ENCODE measurements at places on chromosomes 7 and 10.

DNA sequence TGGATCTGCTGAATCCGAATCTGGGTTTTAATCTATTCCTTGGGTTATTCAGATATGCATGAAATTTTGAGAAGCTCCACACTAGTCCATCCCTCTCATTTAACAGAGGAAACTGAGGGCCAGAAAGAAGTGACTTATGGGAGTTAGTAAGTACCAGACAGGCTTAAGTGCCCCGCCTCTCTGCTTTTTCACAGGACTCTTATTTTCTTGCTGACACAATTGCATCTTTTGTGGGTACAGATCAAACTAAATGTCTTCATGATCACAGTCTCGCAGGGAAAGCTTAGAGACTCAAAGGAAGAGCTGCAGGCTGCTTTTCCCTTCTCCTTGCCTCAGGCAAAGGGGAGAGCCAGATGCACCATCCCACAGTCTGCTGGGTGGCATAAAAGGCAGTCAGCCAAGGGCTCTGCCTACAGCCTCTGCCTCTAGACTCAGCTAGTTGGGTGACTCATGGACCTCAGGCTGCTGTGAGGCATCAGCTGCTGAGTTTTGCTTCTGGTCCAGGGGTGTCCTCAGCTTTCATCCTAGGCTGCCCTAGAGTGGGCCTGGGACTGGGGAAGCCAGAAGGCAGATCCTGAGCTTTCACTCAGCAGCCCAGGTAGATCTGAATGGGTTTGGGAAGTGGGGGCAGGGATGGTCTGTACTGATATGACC is 11.6 kb downstream of the GOLGA7B start:
- no peak for DNase-seq

- DNase-seq = no peak
Observed at GRCh38 chr10:8133146-8133545, 78.7 kb downstream of the GATA3 start.

DNA sequence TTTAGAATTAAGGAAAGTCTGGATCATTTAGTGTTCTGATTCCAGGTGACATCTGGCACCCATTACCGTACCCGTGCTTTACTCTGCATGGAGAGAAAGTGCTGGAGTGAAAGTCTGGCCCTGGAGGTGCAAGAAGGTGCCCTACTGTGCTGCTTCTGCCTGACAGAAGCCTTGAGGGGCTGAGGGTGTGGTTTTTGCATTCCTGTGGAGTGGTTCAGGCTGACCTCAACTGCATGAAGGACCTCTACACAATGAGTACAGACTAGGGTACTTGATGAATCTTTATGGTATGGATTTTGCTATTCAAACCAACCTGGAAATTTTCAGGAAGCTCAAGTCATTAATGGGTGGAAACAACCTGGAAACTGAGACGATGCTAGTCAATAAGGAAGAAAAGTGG is 45.1 kb upstream of the GSAP start:
- DNase-seq = no peak

GRCh38 chr7:37476428-37476827 is 27.8 kb upstream of the ELMO1 start:
- no peak for DNase-seq

DNA sequence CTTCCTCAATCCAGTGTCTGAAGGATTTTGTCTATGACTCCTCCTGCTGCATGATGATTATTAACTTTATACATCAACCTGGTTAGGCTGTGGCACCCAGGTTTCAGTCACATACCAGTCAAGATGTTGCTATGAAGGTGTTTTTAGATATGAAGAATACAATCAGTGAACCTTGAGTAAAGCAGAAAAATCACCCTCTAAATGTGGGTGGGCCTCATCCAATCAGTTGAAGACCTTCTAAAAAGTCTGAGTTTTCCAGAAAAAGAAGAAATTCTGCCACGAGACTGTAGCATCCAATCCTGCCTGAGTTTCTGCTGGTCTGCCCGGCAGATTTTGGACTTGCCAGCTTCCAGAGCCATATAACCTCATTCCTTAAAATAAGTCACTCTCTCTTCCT is 126.1 kb upstream of the FRMD4A start:
- DNase-seq = no peak

DNA sequence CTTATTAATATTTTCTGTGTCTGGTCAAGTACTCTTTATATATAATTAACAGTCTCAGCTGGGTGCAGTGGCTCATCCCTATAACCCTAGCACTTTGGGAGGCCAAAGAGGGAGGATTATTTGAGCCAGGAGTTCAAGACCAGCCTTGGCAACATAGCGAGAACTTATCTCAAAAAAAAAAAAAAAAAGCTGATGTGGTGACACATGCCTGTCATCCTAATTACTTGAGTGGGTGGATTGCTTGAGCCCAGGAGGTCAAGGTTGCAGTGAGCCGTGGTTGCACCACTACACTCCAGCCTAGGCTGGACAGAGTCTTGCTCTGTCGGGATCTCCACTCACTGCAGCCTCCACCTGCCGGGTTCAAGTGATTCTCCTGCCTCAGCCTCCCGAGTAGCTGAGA is 6.7 kb upstream of the ELOVL3 start:
- DNase-seq = no peak

Measured in left colon (tissue), 2 donors.